ENCODE measurements at places on chromosomes 2 and 18.

GRCh38 chr18:3814816-3815215 lies 364.8 kb downstream of the TGIF1 start:
- no peak for DNase-seq

DNA sequence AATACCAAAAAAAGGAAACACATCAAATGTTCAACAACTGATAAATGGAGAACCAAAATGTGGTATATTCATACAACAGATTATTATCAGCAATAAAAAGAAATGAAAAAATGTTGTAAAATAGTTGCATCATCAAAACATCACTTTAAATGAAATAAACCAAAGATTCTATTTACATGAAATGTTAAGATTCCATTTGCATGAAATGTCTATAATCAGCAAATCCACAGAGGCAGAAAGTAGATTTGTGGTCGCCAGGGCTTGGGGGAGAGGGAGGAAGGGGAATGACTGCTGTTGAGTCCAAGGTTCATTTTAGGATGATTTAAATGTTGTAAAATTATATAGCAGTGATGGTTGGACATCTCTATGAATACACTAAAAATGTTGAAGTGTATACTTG lies 181.9 kb downstream of the RTP5 start:
- no peak for DNase-seq

GRCh38 chr18:51151568-51152511 lies 45.6 kb downstream of the MEX3C start:
- peak; percentile 83 for DNase-seq

DNA sequence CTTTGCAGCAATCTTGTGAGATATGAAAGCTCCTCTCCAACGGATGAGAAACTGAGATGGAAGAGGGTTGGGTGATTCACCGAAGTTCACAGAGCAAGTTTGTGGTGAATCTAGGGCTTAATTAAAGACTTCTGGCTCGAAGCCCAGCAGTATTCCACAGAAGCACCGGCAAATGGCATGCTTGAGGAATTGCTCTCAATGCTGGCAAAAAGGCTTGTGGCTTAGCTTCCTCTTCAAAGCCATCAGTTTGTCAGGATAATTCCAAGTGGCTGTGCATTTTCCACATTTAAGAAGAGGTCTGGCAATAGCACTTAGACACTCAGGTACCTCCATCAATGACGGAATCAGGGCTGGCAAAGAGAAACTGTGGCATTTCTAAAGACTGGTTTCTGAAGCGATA lies 98.7 kb upstream of the SLC66A3 start:
- no peak for DNase-seq

- no peak for DNase-seq
Measured at GRCh38 chr2:12612671-12613070, 104.1 kb upstream of the TRIB2 start.

DNA sequence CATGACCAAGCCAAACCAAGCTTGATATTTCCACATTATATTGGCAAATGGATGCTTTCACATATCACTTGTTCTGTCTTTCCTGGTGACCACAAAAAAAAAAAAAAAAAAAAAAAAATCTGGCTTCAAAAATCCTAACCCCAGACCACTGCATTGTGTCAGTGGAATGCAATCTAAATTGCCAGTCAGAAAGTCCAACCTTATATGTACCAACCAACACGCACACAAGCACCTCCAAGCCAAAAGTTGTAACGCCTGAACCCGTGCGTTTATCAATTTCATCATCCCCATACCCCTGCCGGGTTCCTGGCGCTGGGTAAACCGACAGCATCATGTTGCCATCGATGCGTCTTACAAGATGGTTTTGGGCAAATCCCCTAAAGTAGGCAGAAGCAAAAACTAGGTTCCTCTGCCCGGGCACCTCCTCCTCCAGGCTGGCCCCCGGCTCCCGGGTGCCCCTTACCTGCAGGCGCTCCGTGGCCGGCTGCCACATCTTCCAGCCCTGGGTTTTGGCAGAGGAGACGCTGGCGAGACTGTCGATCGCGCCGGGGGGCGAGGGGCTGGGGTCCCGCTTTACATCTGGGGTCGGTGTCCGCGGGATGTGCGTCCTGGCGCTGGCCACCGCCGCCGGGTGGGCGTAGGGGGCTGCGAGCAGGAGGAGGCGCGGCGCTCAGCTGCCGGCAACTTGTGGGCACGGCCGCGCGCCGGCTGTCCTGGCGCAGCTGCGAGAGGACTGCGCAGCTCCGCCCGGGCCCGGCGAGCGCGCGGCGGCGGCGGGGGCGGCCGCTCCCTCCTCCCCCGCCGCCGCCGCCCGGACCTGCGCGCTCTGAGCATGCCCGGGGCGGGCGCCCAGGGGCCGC lies at the start of gene PID1:
PID1 (minus strand) TSS at position 737 of the 860 bp plus-strand sequence; CDS start at position 493, 244 bp downstream.
- DNase-seq: no peak
